ENCODE measurements at places on chromosomes 2 and 18.

- no peak for DNase-seq
Measured at GRCh38 chr2:59594671-59595222, 958.7 kb downstream of the BCL11A start.

DNA sequence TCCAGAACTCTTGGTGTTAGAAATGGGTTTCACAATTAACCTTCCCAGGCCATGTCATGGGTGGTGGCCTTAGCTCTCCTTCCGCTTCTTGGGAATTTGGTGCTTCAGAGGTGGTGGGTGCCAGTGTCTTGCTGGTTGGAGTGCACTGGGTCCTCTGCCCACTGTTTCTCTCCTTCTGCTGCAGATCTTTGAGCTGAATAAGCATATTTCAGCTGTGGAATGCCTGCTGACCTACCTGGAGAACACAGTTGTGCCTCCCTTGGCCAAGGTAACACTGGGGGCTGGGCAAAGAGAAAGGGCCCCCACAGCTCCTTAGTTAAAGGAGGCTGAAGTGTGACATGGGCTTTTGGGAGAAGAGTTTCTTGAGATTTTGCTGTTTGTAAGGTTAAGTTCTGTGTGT lies 32.0 kb upstream of the PRLH start:
- no peak for DNase-seq

GRCh38 chr2:191933307-191934105 lies 86.6 kb upstream of the CAVIN2 start:
- DNase-seq, result peak; percentile 45

GRCh38 chr2:240796543-240797499 lies 23.2 kb downstream of the KIF1A start:
- DNase-seq, result no peak

- no peak for DNase-seq
Measured at GRCh38 chr2:4272261-4272858, 569.0 kb downstream of the DCDC2C start.
